NCI-H460 (cell line): ENCODE measurements at places on chromosomes 11 and 22. TPM values are rescaled to one million over a fixed set of nuclear protein-coding genes. Genes with fewer than 3 reads are reported as not detected.
A peak's percentile ranks its signal among the peaks of the same experiment; 100 is the strongest.

DNA sequence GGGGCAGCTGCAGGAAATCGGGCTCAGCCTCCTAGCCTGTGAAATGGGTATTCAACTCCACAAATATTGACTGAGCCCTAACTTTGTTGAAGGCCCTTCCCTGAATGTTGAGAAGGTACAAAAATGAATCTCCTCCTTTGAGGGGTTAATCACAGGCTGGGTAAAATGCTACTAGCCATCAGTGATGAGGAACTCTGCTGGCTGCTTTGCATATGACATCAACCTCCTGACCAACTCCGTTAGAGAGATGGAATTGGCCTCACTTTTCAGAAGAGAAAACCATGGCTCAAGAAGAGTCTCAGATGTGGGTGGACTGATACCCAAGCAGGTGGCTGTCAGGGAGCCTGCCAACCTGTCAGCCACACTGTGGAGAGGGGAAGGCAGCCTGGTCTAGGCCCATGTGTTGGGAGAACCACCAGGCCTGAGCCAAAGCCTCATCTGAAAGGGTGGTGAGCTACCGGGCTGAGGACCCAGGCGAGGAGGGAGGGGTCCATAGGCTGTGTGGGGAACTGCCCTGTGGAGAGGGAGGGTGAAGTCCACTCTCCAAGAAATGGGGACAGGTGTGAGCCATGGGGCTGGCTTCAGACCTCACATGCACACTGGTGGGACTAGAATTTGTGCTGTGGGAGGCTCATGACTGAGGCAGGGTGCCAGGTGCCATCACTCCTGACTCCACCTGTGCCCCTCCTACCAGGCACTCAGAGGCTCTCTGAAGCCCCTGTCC lies 11.8 kb downstream of the CDCA5 start:
- DNase-seq = no peak

- no peak for DNase-seq
Measured at GRCh38 chr22:23236440-23237184, 56.3 kb downstream of the BCR start.

MYOD1 gene
- 0.15 TPM in 1 of 2 replicates, not detected in the other for total RNA-seq

DNA sequence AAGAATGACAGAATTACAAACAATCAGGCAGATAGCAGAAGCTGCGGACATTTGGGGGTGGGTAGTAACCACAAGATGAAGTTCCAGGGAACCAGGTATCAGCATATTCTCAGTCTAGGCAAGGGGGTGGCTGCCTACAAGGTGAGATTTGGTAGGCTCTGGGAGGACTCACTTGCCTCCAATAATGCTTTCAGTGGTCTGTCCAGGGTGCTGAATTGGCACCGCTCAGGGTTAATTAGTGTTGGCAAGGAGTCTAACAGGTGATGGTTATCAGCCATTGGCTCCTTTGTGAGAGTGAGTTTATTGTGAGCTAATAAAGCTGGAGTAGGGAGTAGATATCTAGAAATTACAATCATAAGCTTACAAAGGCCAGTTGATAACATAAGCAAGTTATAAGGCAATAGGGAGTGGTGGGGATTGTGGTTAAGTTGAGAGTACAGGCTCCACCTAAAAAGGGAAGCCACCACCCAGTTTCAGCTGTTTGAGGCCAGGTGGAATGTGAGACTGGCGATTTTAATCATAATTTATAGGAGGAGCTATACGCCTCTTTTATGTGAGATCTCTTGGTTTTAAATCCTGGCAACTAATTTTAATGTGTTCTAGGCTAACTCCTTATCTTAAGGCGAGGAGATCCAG lies 320.5 kb downstream of the MIAT start:
- DNase-seq = no peak

KCNE3 gene
- total RNA-seq = not detected in 2 replicates

GRCh38 chr11:62599901-62600300 lies 1.8 kb downstream of the MTA2 start:
- no peak for DNase-seq

MUC6 gene
- total RNA-seq = not detected in 2 replicates

DNA sequence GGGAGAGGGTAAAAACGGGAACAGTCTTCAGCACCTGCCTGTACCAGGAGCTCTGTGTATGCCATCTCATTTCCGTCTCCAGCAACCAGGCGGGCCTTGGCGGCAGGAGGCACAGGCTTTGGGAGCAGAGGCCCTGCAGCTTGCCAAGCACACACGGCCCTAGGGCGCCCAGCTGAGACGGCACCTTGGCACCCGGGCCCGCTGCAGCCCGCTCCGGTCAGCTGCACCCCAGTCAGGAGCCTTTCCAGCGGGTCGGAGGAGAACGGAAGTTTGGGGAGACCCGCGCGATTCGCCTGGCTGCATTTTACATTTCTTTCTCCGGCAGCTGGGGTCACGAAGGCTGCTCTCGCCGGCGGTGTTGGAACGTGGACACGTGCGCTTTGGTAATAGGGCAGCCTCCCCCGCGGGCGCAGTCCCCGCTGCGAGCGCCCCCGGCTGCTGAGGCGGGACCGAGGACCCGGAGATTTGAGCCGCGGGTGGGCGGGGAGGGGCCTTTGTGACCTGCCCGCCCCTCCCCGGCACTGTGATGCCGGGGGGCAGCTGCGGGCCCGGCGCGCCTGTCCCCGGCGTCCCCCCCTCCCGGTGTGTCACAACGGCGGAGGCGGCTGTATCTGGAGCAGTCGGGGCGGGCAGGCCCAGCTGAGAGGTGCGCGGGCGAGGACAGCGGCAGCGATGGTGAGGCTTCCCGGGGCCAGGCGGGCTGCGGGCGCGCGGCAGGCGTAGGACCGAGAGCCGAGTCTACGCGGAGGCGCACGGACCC lies at the start of gene TUBA8:
TUBA8 (plus strand) TSS at position 616 of the 760 bp plus-strand sequence; CDS start at position 673, 57 bp downstream.
- DNase-seq = no peak

DNA sequence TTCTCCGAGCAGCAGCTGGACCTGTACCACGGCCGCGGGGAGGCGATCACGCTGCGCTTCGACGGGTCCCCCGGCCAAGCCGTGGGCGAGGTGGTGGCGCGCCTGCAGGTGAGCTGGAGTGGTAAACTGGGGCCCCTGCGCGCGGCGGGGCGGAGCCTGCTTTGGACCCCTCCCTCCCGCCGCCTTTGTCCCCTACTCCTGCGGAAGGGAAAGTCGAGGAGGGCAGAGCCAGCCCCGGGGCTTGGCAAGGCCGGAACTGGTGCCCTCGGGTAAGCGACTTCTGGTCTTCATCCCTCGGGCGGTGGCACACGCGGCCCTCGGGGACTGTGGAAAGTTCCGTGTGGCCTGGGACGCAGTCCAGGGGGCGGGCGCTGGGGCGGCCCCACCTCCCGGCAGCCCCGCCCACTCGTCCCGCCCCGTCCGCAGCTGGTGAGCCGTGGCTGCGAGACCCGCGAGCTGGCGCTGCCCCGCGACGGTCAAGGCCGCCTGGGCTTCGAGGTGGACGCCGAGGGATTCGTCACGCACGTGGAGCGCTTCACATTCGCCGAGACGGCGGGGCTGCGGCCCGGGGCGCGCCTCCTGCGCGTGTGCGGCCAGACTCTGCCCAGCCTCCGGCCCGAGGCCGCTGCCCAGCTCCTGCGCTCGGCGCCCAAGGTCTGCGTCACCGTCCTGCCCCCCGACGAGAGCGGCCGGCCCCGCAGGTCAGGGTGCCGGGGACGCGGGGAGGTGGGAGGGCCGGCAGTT lies 9.2 kb downstream of the SIPA1 start:
- no peak for DNase-seq

NTM gene
- total RNA-seq = 2.3 and 3.7 TPM in 2 replicates

DNA sequence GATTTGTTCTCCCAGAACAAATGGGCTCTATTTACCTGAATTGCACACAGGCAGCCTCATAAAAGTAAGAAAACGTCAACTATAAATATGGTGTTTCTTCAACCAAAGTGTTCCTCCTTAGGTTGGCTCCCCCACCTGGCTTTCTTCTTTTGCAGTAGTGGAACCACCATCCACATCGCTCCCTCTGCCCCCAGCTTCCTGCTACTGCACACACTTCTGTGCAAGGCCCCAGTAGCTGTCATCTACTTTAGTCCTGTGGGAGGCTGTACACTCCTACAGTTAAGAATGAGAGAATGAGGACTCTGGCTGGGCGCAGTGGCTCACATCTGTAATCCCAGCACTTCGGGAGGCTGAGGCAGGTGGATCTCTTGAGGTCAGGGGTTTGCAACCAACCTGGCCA lies 89.5 kb downstream of the BMAL1 start:
- DNase-seq = no peak

DNA sequence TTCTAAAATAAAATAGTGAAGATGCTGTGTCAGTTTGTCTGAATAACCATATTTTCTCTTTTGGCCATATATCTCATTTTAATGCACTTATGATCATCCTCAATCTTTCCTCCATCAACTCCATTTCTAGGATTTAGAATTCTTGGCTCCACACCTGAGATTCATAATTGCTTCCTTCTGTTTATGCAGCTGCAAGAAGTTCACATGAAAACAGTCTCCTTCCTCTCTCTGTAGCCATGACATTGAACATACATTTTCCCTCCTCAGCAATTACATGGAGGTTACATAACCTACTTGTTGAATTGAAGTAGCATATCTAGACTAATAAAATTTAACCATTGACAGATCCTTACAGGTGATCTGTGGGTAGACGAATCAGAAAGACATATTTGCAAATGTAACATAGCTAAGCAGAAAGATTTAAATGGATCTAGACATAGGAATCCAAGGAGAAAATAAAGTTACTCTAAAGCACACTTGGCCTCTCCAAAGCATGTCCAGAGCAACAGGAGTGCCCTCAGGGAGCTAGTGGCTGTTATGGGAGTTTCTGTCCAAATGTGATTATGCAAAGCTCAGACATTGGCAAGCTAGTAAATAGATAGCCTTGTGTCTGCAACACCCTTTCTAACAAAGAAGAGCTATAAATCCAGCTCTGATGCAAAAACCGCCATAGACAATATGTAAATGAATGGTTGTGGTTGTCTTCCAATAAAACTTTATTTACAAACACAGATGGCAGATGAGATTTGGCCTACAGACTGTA lies 119.9 kb upstream of the MPPED2 start:
- no peak for DNase-seq

GRCh38 chr11:5591613-5592012 lies 4.8 kb upstream of the TRIM6 start:
- no peak for DNase-seq

GRCh38 chr22:50694766-50695420 lies 22.3 kb downstream of the SHANK3 start:
- no peak for DNase-seq

DNA sequence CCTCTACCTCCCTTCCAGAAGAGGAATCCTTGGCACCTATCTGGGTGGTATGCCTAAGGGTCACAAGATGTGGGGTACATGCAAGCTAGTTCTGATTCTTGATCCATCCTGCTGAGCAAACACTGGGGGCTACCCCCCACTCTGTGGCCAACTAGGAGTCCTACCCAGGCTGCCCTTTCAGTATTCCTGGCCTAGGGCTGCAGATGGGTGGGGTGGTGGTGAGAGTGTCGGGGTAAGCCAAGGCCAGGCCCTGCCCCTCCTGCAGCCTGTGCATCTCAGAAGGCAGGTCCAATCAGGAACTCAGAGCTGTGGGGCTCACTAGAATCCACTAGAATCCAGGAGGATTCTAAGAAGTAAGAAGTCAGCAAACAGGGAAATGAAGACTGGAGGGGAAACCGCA lies 10.9 kb downstream of the SSH3 start:
- DNase-seq = no peak

DNA sequence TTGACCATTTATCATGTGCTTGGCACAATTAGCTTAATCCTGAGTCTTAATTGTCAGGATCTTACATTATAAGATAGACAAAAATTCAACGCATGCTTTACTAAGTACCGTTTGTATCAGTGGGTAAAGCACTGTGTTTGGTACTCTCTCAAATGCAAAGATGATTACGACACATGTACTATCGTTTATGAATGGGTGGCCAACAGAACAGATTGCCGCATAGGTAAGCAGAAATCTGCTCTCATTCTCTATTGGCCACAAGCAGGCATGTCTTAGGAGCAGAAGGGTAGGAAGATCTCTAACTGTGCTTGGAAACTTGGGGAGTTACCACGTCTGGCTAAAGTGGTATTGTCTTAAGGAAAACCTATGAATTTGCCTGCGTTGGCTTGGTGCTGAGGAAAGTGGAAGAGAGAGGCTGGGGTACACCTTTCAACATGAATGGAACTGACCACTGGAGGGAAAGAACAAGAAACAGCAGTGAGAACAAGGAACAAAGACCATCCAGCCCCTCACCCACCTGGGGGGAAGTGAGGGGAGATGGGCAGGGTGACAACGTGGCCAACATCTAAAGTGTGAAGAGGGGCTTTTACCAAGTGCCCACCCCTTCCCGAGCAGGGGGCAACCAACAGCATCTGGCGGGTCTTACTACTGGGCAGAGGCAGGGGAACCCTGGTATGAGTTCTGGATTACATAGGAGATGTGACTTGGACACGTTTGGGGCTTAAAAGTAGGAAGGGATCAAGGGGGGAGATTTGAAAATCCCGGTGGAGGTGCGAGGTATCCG lies 1.0 kb upstream of the TUBA8 start:
- no peak for DNase-seq

DNA sequence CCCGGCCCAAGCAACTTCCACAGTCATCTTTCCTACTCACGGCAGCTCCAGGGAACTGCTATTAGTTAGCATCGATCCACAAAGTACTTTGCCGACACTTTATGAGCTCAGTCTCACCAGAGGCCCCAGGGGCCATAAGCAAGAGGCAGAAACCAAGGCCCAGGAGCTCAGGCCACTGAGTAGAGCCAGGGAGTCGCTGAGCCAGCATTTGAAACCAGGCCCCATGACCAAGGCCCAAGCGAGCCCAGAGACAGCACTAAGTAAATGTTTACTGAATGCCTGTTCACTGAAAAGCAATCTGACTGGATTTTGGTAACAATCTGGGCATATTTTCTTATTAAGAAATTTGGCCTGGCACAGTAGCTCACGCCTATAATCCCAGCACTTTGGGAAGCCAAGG lies 43.3 kb downstream of the ARRB1 start:
- no peak for DNase-seq

- peak; percentile 76 for DNase-seq
Measured at GRCh38 chr11:6603287-6604080, at the start of the genes ILK and RRP8. TSS of gene ILK (plus strand) at chr11:6603774. CDS start at chr11:6604272, 498 bp downstream. TSS of gene RRP8 (minus strand) at chr11:6603616. CDS start at chr11:6603502, 114 bp downstream.

CSRP3 gene
- not detected in 2 replicates for total RNA-seq

GRCh38 chr11:117819096-117820040 lies 5.2 kb downstream of the FXYD2 start:
- peak; percentile 47 for DNase-seq

- no peak for DNase-seq
Measured at GRCh38 chr22:31897842-31898805, 46.2 kb upstream of the YWHAH start.

- no peak for DNase-seq
Measured at GRCh38 chr11:118655486-118656190, 23.8 kb downstream of the TREH start.

PACS1 gene
- total RNA-seq = 10.3 and 13.9 TPM in 2 replicates

PLAAT5 gene
- not detected in 2 replicates for total RNA-seq

P4HA3 gene
- 6.7 and 7.4 TPM in 2 replicates for total RNA-seq

LRRC32 gene
- 0.05 TPM in 1 of 2 replicates, not detected in the other for total RNA-seq

- DNase-seq = peak; percentile 2
Measured at GRCh38 chr22:43811777-43812148, 342 bp downstream of the EFCAB6 start.

TRIM49 gene
- not detected in 2 replicates for total RNA-seq

ROM1 gene
- total RNA-seq = 1.2 and 3.0 TPM in 2 replicates

- no peak for DNase-seq
Measured at GRCh38 chr11:103659206-103659618, 377.2 kb upstream of the DDI1 start.

GRCh38 chr11:37504060-37504611 lies 906.1 kb upstream of the RAG2 start:
- no peak for DNase-seq
